Cardiac muscle cell (in vitro differentiated cells and primary cell): ENCODE measurements at places on chromosomes 12 and 14.

GRCh38 chr12:90965204-90965603 lies 10.2 kb upstream of the CCER1 start:
- no peak for DNase-seq

DNA sequence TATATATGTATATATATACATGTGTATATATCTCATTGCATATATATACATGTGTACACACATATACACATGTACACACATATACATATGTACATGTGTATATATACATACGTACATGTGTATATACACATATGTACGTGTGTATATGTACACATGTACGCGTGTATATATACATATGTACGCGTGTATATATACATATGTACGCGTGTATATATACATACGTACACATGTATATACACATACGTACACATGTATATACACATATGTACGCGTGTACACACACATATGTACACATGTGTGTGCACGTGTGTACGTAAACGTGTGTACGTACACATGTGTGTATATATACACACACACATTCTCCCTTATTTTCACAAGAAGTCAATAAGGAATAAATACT lies 141.6 kb upstream of the TMCC3 start:
- no peak for DNase-seq

- no peak for DNase-seq
These were observed 39.8 kb upstream of the FBXO33 start for GRCh38 chr14:39472078-39472477.

DNA sequence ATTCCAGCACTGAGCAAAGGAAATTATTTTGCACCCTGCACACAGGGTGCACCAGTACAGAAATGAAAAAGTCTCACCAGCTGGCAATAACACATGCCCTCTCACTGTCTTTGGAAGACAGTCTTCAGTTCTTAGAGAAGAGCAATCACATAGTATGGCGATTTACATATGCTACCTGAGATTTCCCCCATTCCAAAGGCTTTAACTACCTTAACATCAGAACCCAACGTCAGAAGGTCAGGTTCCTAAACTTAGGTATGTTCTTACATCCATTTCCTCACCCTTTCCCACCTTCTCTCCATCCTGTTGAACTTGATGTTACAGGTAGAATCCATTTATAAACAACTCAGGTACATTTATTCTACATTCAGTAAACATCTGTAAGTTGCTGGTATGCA lies 167.8 kb downstream of the PAWR start:
- DNase-seq: no peak

- no peak for DNase-seq
These were observed 16.2 kb upstream of the AACS start for GRCh38 chr12:125049093-125049458.

DNA sequence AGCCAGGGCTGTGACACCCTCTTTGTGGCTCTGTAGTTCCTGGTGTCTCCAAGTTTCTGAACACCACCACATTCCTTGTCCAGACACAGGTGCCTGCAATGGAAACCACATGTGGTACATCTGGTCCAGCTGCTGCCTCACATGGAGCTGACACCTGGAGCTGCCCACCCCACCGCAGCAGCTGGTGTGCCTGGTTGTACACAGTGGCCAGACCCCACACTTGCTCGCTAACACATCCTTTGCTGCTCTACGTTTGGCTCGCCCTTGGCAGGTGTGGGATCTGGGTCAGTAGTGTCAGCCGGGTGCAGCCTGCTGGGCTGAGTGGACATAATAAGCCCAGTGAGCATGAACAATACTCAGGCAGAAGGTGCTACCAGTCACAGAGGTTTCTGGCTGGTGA lies 198.9 kb downstream of the ADGRD1 start:
- no peak for DNase-seq

DNA sequence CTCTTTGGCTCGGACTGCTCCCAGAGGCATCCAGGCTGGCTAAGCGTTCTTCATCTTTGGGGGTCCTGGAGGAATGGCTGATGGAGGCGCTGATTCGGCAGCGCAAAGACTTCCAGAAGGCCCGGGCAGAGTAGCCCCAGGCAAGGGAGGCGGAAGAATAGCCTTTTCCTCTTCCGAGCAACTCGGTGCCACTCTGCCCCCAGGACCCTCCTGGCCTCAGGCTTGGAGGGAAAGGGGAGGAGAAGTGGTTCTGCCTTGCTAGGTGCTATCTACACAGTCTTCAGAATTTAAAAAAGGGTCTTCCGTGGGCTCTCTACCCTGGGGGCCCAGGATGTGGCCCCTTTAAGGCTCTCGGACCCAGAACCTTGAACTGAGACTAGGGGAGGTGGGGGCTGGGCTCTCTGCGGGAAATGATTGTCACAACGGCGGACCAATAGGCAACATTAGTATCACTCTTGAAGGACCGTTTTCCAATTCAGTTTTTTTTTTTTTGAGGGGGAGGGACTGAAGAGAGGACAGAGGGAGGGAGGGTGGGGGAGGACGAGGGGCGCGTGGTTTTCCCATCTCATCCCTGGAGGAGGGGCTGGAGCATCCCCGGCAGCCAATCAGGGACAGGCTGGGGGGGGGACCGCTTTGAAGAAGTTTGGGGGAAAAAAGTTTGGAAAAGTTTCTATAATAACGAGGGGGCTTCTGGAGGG lies at the start of gene NFATC4:
Gene NFATC4, plus strand, starts transcription at position 671 of the 698 bp plus-strand sequence. CDS start 157 bp downstream, outside the sequence.
- DNase-seq: peak; percentile 93

DNA sequence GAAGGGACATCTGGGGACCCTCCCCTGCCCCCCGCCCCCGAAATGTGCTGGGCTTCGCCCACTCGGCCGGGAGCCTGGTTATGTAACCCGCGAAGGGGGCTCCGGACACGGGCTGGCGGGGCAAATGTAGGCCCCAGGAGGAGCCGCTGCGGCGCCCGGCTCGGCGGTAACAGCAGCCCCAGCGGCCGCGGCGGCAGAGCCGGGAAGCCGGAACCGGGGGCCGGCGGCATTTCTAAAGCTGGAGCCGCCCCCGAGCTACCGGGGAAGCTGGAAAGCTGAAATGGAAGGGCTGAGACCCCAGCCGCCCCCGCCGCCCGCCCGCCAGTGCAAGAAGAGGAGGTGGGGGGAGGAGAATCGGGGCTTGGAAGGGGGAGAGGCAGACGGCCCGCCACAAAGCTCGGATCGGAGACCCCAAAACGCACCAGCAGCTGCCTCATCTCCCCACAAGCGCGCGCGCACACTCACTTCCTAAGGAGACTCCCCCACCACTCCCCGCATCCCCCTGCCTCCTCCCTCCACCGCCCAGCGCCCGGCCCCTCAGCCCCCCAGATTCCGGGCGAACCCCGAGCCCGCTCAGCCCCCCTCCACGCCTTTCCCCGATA lies 1.5 kb downstream of the KDM2B start:
- DNase-seq: peak; percentile 55

- DNase-seq: no peak
These were observed 186.0 kb downstream of the TMTC3 start for GRCh38 chr12:88328090-88328489.

- DNase-seq: peak; percentile 18
These were observed 888 bp upstream of the EEA1 start for GRCh38 chr12:92929983-92930382.

DNA sequence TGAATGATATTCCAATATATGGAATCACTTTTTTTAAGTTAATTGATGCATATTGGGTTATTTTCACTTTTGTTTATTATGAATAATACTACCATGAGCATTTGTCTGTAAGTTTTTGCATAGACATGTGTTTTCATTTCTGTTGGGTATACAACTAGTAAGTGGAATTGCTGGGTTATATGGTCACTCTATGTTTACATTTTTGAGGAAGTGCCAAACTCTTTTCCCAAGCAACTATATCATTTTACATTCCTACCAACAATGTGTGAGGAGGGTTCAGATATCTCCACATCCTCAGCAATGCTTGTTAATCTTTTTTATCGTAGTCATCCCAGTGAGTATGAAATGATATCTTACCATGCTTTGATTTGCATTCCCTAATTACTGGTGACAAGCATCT lies 64.0 kb downstream of the MON2 start:
- peak; percentile 50 for DNase-seq

- DNase-seq: peak; percentile 39
These were observed 23.0 kb downstream of the SH2B3 start for GRCh38 chr12:111428728-111429175.

DNA sequence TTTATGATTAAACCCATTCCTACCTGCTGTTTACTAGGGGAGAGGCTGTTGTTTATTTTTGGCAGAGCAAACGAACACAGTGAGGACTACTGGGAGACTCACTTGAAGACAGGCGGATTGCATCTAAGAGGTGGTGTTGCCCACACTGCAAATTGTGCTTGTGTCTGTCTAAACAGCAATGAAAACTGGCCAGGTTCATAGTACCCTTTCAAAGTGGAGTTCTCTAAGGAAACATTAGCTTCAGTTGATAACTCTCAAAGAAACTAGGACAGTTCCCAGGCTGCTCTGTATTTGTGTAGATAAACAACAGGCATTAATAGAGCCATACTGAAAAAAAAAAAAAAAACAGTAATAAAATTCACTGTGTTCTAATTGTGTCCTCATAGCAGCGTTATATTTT lies 466.0 kb upstream of the RGS6 start:
- DNase-seq: no peak

DNA sequence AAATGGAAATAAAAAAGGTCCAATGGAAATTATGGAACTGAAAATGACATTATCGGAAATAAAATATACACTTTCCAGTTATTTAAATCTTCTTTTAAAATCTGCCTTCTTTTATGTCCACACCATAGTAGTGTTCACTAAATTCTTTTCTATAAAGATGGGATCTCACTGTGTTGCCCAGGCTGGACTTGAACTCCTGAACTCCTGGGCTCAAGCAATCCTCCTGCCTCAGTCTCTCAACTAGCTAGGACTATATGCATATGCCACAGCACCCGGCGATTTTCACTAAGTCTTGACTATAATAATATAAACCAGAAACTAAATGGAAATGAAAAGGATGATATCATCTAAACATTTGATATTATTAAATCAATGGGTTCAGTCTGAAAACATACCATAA lies 188.4 kb downstream of the MED13L start:
- no peak for DNase-seq

- no peak for DNase-seq
These were observed 31.9 kb downstream of the CACNA2D4 start for GRCh38 chr12:1886396-1887008.

DNA sequence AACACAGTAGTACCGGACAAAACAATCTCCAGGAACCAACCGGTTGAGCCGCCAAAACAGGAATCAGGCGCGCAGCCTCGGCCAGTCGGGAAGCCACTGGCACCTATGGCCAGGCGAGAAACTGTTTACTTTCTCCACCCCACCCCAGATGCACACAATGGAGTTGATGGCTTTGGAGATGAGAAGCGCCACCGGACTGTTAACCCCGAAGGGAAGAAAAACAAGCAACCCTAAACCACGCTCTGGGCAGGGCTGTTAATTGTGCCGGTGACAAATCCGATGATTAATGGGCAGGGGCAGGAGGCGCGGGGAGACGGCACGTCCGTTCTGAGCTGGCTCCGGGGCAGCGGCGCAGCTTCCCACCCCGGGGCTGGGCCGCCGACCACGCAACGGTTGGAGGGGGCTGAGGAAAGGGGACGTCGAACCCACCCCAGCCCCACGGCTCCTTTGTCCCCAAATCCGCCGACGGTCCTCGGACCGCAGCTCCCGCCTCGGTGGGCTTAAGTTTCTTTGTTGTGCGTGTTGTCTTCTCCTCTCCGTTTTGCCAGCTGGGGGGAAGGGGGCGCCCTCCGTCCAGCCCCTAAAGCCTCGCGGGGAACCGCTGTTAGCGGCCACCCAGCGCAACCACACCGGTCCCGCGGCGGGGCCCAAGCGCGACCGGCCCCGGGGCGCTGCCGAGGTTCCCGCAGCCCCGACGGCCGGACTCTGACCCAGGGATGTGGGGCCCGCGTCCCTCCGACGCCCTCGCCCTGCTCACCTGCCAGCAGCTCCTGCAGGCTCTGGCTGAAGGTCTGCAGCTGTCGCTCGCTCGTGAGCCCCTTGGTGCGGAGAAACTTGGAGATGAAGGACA lies 790 bp downstream of the BTG1 start:
- peak; percentile 51 for DNase-seq

- no peak for DNase-seq
These were observed 34.6 kb downstream of the GLRX5 start for GRCh38 chr14:95569440-95569839.

- no peak for DNase-seq
These were observed 24.0 kb downstream of the PLEKHH1 start for GRCh38 chr14:67557118-67557517.

DNA sequence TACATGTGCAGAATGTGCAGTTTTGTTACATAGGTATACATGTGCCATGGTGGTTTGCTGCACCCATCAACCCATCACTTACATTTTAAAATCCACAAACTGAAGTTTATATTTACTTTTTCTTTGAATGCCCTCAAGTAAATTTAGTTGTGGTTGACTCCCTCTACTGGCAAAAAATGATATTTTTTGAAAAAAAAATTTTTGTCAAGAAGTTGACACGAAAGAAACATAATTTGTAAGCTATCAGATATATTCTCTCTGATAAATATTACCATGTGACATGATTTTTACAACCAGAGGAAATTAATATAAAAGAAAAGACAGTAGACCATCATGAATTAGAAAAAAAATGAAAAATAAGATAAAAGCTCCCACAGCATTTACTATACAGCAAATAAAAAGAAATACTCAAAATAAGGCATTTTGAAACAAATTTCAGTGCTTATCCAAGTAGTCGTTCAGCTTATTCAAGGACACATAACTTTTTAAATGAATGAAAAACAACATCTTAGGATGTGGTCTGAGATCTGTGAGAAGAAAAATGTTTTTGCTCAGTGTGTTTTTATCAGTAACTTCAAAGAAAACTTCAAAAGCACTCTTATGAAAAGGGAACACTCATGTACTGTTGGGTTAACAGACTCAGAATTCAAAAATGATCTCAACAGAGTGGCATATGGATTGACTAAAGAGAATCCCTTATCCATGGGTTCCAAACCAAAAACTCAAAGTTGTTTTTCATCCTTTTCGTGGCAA lies 30.0 kb upstream of the GRIP1 start:
- peak; percentile 20 for DNase-seq

GRCh38 chr14:69504775-69505174 lies 20.2 kb downstream of the PLEKHD1 start:
- DNase-seq: no peak

GRCh38 chr12:66189486-66189843 lies 451 bp downstream of the IRAK3 start:
- peak; percentile 46 for DNase-seq

GRCh38 chr12:113899561-113900471 lies 66.3 kb downstream of the RBM19 start:
- no peak for DNase-seq

GRCh38 chr12:12503384-12504078 lies 59.1 kb downstream of the DUSP16 start:
- no peak for DNase-seq

DNA sequence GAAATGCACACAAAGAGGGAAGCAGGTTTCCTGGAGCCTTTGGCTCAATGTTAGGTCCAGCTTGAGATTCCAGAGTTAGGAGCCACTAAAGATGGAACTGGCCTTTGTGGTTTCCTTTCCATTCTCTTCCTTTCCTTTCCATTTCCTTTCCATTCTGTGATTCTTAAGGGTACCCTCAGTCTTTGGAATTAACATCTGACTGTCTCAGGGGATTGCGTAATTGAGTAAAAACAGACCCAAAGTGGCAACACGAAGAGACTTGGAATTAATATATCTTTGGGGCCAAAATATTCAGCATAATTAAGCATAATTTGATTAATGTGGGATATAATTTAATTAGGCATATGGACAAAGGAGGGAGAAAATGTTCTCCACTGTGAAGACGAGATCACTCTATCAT lies 205.6 kb downstream of the CRADD start:
- DNase-seq: no peak

GRCh38 chr12:108378926-108379325 lies 39.8 kb upstream of the CMKLR1 start:
- no peak for DNase-seq

- DNase-seq: no peak
These were observed 22.2 kb upstream of the KIF21A start for GRCh38 chr12:39464976-39465695.

GRCh38 chr12:133010657-133011297 lies 24.6 kb downstream of the ZNF26 start:
- DNase-seq: no peak
